ENCODE measurements at places on chromosomes 7 and 10.

- no peak for DNase-seq
Observed at GRCh38 chr7:35854311-35854710, 53.5 kb downstream of the SEPTIN7 start.

- no peak for DNase-seq
Observed at GRCh38 chr7:101398396-101399289, 36.0 kb downstream of the COL26A1 start.

DNA sequence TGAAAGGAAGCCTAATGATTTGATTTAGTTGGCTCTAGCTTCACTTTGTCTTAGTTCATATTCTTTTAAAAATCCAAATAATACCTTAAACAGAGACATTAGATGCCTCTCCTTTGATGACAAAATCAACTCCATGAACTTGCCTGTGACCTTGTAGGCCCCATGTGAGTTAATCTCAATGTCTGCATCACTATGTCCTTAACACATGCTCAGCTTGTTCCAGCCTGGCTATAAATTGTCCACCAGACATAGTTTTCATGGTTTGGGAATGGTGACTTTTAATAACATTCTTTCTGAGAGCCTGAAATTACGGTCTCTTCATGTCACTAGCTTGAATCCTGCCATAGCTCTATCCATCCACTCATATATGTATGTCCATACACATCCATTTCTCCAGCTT lies 656.3 kb upstream of the IGFBP3 start:
- DNase-seq = no peak

- no peak for DNase-seq
Observed at GRCh38 chr7:12870219-12870618, 182.8 kb downstream of the ARL4A start.

- peak; percentile 52 for DNase-seq
Observed at GRCh38 chr10:80473692-80474596, 19.8 kb downstream of the TSPAN14 start.

GRCh38 chr7:84194484-84195271 lies at the start of gene SEMA3A:
Gene SEMA3A, minus strand, starts transcription at chr7:84194789. Its CDS starts 203 bp downstream, at chr7:84194586.
- DNase-seq = peak; percentile 86

All from EL (cell line).